AG09319 (cell line): ENCODE measurements at places on chromosomes 3 and 15.
A peak's percentile ranks its signal among the peaks of the same experiment; 100 is the strongest.

- no peak for DNase-seq
These were observed 31.3 kb upstream of the SETMAR start for GRCh38 chr3:4271834-4272233.

GRCh38 chr3:146803745-146804144 lies 198.6 kb upstream of the PLSCR5 start:
- peak; percentile 72 for DNase-seq

GRCh38 chr15:49558929-49559328 lies 61.7 kb downstream of the FAM227B start:
- DNase-seq: no peak

DNA sequence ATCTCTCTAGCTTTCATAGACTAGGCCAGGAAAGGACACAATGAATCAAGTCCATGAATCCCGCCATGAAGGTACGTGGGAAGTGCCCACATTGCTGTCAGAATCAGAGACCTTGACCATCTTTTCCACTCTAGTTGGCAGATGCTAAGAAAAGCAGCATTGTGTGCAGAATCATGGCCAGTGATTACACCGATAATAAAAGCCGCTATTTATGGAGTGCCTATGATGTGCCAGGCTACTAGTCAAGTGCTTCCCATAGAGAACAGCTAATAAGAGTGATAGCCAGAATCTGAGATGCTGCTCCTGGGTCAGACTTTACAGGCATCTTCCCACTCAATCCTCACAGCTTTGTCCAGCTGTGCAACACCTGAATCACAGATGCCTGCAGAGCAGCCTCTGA lies 13.2 kb upstream of the RPL32 start:
- no peak for DNase-seq

- DNase-seq: no peak
These were observed 141.7 kb downstream of the IL5RA start for GRCh38 chr3:2968475-2968874.

DNA sequence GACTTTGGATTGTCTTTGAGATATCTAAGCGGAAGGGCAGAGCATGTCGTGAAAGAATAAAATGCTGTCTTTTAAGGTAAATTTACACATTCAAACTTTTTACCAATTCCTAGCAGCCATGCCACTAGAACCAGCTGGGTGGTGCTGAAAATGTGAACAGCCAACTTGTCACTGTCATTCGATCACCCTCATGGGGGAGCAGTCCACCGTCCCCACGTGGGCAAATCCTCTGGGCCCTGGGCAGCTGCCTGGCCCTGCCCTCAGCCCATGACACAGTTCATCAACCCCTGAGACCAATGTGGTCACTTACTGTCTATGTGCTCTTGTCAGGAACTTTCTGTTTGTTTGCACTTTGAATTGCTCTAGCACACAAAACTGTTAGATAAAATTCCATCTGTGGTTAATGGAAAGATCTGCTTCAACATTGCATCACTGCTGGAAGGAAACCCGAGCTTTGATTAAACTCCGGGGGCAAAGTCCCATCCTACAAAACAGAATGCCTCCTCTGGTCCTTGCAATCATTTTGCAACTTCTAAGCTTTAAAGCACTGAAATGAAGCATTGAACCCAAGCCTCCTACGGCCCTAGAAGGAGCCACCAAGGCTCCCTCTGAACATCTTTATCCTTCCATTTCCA lies 50.1 kb downstream of the PCSK6 start:
- DNase-seq: no peak

DNA sequence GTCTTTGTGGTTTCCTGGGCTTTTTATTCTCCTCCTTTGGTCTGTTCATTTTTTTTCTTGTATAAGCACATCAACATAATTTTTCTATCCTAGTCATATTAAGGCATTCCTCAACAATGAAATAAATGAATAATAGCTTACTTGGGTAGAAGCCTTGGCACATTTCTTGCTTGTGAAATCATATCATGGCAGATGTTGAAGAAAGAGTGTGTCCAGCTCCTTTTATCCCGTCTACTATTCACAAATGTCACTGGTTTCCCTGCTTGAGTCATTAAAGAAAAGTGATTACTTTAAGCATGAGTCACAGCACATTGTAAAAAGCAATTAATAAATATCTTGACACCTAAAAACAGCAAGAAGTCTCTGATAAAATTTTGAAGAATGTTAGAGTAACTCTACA lies 42.1 kb downstream of the MINAR1 start:
- DNase-seq: no peak

- no peak for DNase-seq
These were observed 39.3 kb upstream of the FURIN start for GRCh38 chr15:90829126-90829525.

DNA sequence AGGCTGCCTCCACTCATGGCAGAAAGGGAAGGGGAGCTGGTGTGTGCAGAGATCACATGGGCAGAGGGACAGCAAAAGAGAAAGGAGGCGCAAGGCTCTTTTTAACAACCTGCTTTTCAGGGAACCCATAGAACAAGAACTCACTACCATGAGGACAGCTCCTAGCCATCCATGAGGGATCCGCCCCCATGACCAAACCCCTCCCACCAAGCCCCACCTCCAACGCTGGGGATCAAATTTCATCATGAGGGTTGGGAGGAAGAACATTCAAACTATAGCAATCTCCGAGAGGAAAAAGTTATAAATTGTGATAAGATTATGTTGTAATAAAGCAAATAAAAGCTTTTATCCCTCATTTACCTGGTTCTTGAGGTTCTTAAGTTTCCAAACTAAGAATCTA lies 84.7 kb upstream of the LMCD1 start:
- DNase-seq: peak; percentile 1

- DNase-seq: no peak
These were observed 282.4 kb downstream of the ARPP21 start for GRCh38 chr3:35921718-35922117.
